ENCODE measurements at places on chromosomes 13 and 19.
A peak's percentile ranks its signal among the peaks of the same experiment; 100 is the strongest.

DNA sequence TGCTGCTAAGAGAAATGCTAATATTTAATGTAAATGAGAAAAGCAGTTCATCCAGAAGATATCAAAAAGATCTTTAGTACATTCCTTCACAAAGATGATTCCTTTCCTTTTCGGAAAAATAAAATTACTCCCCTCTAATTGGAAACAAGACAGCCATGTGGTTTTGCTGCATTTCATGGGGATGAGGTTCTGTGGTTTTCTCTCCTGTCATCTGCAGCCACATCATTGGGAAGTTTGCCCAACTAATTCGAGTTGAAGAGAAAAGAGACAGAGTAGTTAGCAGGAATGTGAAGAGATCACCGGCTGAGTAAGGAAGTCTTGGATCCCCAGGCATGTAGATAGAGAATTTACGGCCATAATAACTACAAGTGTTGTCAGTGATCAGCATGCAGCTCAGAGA, 122.1 kb downstream of the CYSLTR2 start:
- DNase-seq, result no peak

DNA sequence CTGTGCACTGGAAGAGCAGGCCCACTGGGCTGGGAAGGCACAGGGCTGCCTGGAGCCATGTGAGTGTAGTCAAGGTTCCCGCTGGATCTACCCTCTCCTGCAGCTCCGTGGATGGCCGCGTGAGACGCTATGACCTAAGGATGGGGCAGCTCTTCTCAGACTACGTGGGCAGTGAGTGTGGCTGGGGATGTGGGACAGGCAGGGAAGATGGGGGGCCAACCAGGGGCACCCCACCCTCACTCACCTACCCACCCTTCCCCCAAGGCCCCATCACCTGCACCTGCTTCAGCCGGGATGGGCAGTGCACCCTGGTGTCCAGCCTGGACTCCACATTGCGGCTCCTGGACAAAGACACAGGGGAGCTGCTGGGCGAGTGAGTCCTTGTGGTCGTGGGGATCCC, 6.1 kb downstream of the WDR83 start:
- DNase-seq, result no peak

DNA sequence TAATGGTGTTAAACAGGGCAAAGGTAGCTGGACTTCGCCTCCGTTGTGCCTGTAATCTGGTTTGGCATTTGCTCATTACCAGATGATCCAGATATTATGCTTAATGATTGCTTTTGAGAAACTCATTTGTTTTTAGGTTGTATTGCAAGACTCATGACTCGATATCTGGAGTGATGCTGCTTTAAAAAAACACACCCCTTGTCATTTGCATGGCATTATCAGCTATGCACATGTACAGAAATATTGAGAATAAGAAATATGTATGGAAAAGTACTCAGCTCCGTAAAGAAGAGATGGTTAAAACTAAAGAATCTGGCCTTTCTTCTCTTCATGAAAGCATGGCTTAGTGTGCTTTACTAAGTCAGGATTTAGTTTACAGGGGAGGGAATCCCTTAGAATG, 95.0 kb downstream of the ARHGEF7 start:
- no peak for DNase-seq

- no peak for DNase-seq
Measured at GRCh38 chr19:31058676-31059340, 290.4 kb downstream of the TSHZ3 start.

- no peak for DNase-seq
Measured at GRCh38 chr19:23099966-23100365, 16.9 kb upstream of the ZNF730 start.

- DNase-seq, result peak; percentile 31
Measured at GRCh38 chr19:18785179-18786124, 5.7 kb downstream of the COMP start.

- no peak for DNase-seq
Measured at GRCh38 chr13:41631296-41631965, 174.1 kb downstream of the RGCC start.

- DNase-seq, result no peak
Measured at GRCh38 chr13:26743971-26744370, 16.6 kb downstream of the GPR12 start.

GRCh38 chr19:40549007-40549708, 27.5 kb upstream of the SHKBP1 start:
- DNase-seq, result peak; percentile 62

GRCh38 chr19:6011794-6012193, 33.9 kb upstream of the RANBP3 start:
- DNase-seq, result no peak

DNA sequence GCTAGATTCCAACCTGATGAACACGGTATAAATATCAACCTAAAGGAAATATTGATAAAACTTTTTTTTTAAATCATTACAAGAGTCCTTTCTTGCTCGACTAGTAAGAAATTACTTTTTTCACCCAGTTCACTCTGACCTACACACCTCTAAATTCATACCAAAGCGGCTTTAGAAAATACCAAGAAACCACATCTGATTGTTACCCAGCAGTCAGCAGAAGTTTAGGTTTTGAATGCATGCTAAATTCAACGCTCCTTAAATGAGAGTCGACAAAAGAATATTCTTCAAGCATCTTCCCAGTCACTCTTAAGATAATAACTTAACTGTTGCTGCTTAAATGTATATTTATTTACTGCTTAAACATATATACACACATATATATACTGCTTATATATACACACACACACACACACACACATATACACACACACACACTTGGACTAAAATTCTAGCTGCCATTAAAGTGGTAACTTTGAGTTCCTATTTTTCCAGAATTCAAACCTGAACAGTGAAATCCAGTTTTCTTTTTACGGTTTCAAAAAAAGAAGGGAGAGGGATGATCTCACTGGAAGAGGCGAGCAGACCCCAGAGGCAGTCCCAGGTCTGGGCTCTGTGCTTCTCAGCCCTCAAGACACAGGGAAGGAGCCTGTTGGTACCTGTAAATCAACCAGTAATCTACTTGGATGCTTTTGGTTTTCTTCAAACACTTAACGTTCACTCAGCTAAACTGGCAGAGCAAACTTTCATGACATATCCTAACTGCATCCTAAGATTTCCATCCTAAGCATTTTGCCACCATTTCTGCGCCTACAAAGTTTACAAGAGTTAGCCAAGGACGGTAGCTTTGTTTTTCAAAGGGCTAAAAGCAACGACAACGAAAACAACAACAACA, 1.7 kb downstream of the STK24 start:
- no peak for DNase-seq

GRCh38 chr13:93249364-93250306, 23.0 kb downstream of the GPC6 start:
- no peak for DNase-seq

DNA sequence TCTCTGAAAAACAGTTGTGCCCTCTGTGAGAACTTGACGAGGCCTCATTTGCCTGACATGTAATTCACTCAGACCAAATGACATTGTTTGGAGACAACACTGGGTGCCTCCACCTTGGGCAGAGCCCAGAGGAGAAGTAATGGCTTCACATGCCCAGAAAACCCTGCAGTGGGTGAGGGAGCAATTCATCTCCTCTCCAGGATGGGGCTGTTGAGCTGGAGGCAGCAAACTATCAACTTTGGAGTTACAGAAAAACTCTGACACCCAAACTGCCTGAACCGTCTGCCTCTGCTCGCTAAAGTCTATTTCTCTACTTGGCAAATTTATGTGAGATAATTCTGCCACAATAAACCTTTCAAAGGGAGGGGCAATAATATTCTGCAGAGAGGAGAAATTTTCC, 146.9 kb downstream of the DCLK1 start:
- no peak for DNase-seq

Measured in CD4-positive, alpha-beta T cell treated with Interleukin-6 at 100 ng/mL for 8 hours (primary cell).